ENCODE measurements at places on chromosomes 12 and 14.

- DNase-seq: no peak
Observed at GRCh38 chr12:93710574-93710926, 33.4 kb downstream of the CRADD start.

DNA sequence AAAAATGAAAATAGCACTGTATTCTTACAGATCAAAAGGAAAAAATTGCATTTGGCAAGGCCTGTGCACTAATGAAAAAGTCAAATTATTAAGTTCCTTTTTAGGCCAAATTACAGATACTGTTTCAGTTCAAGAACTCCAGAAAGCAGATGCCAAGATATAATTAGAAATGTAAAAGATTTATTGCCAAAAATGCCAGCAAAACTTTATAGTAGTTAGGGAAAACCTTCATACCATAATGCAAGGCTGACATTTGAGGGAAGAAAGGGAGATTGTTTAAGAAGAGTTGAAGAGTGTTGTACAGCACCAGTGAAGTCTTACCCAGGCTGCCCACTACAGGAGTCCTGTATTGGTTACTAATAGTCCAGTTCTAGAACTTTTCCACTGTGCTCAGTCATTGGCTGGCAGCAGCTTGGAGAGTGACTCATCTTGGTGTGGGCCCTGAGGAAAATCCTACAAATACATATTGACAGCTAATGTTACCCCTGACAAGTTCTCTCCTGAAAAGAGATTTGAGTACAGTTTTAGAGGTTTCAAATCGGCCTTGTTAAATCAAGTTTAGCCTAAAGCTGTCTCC lies 600.4 kb downstream of the C12orf50 start:
- no peak for DNase-seq

GRCh38 chr12:109592195-109592904 lies 18.8 kb downstream of the MVK start:
- no peak for DNase-seq

- peak; percentile 40 for DNase-seq
Observed at GRCh38 chr14:24351517-24351916, 11.7 kb upstream of the RIPK3 start.

DNA sequence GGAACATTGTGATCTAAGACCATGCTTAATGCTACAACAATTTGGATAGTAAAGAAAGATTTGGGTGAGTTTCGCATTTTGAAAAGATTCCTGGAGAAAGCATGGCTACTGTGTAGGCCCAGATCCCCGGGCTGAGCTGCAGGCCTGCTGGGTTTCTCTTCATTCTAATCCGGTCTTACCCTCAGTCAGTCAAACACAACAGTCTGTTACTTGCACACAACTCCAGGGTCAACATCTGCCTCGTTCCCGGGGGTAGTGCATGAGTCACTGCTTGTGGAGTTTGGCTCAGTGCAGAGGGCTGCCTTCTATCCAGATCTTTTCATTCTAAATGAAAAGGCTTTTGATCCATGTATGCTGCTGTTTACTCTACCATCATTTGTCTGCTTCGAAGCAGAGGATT lies 60.4 kb upstream of the SEL1L start:
- DNase-seq: no peak

DNA sequence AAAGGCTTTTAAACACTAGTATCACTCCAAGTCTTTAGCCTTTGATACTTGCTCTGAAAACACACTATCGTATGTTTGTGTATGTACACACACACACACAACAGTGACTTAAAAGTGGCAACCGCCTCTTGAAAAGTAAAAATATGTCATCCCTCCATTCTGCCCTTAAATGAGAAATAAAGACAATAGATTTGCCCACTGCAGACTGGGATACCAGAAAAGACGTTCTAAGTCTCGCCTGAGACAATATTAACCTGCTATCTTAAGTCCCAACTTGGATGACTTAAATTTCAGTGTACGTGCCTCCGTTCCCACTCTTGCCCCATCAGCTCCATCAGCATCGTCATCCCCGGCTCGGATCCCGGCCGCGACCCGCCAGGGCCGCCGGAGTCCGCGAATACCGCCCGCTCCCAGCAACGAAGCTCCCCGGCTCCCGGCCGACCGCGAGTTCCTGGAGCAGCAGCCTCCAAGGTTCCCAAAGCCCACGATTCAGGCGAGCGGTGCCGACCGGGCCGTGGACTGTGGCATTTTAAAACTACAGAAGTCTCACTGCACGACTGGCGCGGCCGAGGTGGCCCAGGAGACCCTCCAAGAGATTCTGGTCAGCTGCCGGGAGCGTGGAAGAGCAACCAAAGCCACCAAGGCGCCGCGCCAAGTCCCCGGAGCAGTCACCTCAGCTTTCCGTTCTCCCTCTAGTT lies 2.8 kb upstream of the ARID2 start:
- DNase-seq: peak; percentile 55

DNA sequence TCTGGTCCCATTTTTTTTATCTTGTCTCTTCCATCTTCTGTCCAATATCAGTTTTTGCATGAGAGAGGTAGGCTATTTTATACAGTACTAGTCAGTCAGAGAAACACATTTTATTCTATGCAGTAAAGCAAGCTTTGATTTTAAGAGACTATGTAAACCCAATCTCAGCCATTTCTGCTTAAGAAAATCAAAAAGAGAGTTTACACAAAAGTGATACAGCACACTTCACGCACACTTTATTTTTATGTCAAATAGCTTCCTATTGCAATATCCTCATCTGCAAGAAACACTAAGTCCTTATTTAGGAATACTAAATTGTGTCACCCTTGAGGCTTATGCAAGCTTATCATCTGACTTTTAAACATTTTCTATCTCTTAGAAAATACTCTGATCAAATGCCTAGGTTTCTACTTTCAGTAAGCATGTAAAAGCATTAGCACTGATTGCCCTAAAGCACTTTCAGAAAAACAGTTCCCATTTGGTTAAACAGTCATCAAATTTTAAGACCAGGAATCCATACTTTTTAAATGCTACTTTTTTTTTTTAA lies 78.3 kb downstream of the MED13L start:
- DNase-seq: no peak

- DNase-seq: no peak
Observed at GRCh38 chr12:113997365-113997764, 31.2 kb upstream of the RBM19 start.

DNA sequence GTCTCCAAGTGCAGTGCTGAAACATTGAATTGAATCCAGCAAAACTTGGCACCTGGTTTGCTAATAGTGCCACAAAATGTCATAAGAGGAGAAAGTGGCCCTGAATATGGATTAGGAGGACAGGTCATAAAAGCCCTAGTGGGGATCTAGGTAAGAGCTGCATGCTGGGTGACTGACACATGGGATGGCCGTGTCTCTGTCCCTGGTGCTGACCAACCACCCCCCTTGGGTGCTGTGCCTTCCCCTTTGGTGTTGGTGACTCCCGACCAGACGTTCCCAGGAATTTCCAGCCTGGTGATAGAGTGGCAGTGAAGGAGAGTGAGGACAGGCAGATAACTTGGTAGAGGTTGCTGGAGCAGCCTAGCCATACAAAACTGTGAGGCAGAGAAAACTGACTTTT lies 142.8 kb downstream of the VRK1 start:
- DNase-seq: no peak

DNA sequence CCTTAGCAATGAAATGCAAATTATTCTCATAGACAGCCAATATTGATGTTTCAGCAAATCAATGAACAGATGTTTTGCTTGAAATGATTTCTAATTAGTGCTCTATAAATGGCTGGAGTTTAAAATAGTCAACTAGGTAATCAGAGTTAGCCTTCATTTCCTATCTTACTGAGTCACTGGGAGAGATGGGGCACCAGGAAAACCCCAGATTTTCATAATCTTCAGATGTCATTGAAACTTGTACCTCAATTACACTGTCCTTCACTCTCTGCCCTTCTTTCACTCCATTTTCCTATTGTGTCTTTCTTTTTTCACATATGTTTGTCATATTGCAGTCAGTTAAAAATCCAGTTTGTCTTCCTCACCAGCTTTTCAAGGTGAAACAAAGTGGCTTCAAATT lies 92.7 kb downstream of the C12orf75 start:
- DNase-seq: no peak

GRCh38 chr12:14991069-14991468 lies 18.2 kb downstream of the PDE6H start:
- DNase-seq: no peak

DNA sequence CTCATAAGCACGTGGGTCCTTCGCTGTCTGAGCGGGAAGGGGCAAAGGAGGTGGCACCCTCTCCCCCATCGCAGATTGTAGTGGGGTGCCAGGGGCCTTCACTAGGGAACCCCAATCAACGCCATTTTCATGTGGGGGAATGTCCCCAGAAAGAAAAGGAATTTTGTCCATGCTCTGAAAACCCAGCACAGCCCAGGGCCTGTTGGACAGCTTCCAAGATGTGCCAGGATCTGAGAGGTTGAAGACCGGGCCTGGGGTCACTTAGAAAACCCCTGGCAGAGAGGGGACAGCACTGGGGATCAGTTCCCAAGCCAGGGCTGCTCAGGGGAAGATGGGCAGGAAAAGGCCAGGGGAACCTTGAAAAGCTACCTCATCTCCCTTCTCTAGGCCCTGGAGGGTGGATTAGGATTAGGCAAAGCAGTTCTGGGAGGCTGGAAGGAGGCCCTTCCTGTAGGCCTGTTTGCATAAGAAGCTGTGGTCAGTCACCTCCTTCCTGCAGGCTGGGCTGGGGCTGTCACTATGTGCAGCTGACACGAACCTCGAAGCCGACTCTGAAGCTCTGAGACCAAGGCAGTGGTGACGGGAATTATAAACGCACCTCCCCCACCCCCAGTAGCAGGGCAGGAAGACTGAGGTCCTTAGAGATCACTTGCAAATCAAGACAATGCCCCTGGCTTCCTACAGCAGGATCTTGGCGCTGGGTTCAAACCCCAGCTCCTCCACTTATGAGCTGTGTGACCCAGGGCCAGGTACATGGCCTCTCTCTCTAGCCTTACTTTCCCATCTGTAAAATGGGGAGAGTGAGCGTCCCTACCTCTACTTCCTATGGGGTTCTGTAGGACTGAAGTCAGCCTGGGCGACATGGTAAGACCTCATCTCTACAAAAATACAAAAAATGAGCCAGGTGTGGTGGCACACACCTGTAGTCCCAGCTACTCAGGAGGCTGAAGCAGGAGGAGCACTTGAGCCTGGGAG lies 29.0 kb downstream of the TESC start:
- no peak for DNase-seq

- no peak for DNase-seq
Observed at GRCh38 chr12:74043343-74043742, 494.3 kb upstream of the ATXN7L3B start.

DNA sequence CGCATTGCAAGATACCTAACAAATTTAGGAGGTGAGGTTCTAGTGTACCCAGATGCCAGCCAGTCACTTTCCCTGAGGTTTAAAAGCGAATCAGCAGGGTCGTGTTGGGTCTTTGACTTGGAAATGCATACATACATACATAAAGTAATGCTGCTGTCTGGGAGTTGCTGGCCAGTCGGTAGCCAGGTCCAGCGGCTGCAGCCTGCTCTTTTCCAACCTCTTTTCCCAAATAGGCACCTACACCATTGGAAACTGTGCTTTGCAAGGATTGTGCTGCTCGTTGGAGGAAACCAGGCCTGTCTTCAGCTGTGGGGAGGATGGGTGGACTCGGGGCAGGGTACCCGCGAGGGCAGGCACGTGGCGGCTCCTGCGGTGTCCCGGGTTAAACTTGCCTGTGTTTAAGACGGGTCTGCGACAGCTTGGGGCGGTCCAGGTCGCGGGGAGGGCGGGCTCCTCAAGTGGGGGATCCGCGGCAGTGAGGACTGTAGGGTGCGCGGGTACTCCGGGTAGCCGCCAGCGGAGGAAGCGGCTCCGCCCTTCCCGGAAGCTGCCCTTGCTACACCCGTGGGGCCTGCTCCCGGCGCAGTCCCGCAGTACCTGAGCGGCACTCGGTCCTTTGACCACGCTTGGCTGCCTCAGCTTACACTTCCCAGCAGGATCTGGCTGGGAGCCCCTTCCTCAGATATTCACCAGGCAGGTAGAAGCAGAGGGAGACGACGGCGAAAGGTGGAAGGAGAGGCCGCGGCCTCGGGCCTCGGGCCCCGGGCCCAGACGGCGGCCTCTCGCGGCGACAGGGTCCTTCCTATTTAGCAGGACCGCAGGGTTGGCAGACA lies 2.7 kb downstream of the TTC6 start:
- no peak for DNase-seq

- peak; percentile 77 for DNase-seq
Observed at GRCh38 chr12:105382771-105383622, 52.5 kb downstream of the C12orf75 start.

DNA sequence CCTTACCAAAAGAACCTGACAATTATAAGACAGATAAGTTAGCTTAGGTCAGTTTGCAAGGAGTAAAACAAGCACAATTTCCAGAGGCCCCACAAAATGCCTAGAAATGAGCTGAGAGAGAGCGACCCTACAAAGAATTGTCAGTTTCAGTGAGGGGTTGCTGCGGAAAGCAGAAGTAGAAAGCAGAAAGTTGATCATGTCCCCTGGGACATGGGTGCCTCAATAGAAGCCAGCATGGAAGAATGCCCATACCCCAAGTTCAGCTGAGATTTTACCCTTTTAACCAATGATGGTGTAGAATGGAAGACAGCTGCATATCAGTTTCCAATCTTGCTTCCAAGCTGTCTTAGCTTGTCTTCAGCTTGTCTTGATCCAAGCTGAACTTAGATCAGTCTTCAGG lies 21.8 kb upstream of the CRY1 start:
- no peak for DNase-seq

- peak; percentile 2 for DNase-seq
Observed at GRCh38 chr12:75086091-75087038, 123.3 kb downstream of the KCNC2 start.

- peak; percentile 35 for DNase-seq
Observed at GRCh38 chr12:40622246-40622838, 69.9 kb upstream of the CNTN1 start.

GRCh38 chr12:54428050-54429013 lies 9.3 kb upstream of the ITGA5 start:
- peak; percentile 71 for DNase-seq

- DNase-seq: no peak
Observed at GRCh38 chr14:55638665-55639064, 58.7 kb downstream of the KTN1 start.
